ENCODE measurements at places on chromosomes 3 and 15. TPM values are rescaled to one million over a fixed set of nuclear protein-coding genes. Genes with fewer than 3 reads are reported as not detected.

Gene PARP15
- 0.33 TPM for polyA plus RNA-seq

DNA sequence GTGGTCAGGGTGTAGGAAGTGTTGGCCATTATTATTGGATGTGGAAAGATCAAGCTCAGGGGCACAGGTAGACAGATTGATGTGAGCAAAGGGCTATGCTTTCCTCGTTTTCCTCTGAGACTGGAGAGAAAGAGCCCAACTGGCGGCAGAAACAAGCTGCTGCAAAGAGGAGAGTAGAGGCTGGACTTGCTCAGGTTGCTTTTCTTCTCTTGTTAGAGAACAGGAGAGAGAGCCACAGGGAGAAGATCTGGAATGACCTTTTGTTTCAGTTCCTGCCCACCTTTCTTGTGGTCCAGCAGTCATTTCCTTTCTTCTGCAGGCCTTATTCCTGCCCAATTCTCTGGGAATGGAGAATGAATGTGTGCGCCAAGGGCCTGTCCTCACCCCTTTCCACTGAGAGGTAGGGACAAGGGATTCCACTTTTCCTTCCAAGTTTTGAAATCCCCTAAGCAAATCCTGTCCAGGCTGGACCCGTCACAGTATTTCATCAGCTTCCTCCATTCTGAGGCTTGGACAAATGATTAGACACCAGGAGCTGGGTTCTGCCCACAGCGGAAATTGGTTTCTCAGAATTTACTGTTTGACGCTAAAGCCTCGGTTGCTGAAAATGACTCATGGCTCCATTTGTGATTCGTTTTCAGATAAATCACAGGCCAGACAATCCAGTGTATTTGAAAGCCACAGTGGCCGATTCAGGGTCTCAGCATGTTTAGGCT is 16.1 kb downstream of the ZNF80 start:
- H3K27ac ChIP-seq = no peak overlapping the region
- H3K4me1 ChIP-seq = no peaks in the 10 kb centered on the region
- DNase-seq = no peak
- no peaks in the 10 kb centered on the region for H3K36me3 ChIP-seq

GRCh38 chr15:63448266-63448665 is 56.1 kb upstream of the USP3 start:
- no peak overlapping the region for H3K27ac ChIP-seq
- no peaks in the 10 kb centered on the region for H3K36me3 ChIP-seq
- peaks cover 23% of the 10 kb centered on the region for H3K27me3 ChIP-seq
- DNase-seq = no peak

GRCh38 chr3:190990898-190991297 is 128.4 kb upstream of the GMNC start:
- H3K27me3 ChIP-seq = no peaks in the 10 kb centered on the region
- no peaks in the 10 kb centered on the region for H3K4me1 ChIP-seq
- H3K36me3 ChIP-seq = no peaks in the 10 kb centered on the region
- no peak overlapping the region for H3K27ac ChIP-seq

Gene CLDN16
- 0.88 TPM for polyA plus RNA-seq

Gene CACNA1D
- not detected for polyA plus RNA-seq

GRCh38 chr15:58282060-58282708 is 144.0 kb downstream of the AQP9 start:
- H3K4me1 ChIP-seq = peaks cover 19% of the 10 kb centered on the region
- H3K36me3 ChIP-seq = no peaks in the 10 kb centered on the region
- no peak overlapping the region for H3K4me3 ChIP-seq
- H3K27me3 ChIP-seq = no peaks in the 10 kb centered on the region

GRCh38 chr3:187360596-187360995 is 7.6 kb upstream of the RTP4 start:
- no peaks in the 10 kb centered on the region for H3K36me3 ChIP-seq
- no peak overlapping the region for H3K27ac ChIP-seq
- H3K4me1 ChIP-seq = no peaks in the 10 kb centered on the region
- H3K4me3 ChIP-seq = no peak overlapping the region
- H3K27me3 ChIP-seq = peaks cover 7% of the 10 kb centered on the region

- H3K36me3 ChIP-seq = no peaks in the 10 kb centered on the region
- H3K27ac ChIP-seq = no peak overlapping the region
- H3K27me3 ChIP-seq = peaks cover 23% of the 10 kb centered on the region
- H3K4me3 ChIP-seq = no peak overlapping the region
These were observed 227.8 kb upstream of the LYSMD4 start for GRCh38 chr15:99961011-99961441.
